ENCODE measurements at places on chromosomes 7 and 10.

DNA sequence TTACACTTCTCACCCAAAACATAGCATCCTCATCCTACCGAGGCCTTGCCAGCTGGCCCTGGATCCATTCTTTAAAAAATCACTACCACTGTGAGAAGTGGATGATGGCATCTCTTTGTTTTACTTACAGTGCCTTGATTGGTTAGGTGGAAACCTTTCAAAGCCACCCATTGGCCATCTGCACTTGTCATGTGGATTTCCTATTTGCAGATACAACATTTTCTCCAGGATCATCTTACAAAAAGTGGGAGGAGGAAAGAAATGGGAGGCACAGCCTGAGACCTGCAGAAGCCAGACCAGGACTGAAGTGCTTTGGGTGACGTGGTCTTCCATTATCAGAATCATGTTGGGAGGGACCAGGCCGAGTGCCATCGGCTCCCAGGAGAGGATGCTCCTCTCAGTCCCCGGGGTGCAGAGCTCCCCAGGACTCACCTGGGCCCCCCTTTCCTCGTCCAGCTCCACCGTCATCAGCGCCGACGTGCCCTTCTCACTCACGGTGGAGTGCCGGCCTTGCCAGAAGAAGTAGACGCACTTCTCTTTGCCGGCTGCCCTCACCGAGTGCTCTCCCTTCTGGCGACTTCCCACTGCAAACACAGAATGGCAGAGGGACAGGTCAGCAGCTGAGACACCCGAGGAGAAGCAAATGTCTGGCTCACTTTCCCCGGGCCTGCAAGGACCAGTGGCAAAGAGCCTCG, 161.2 kb downstream of the SVIL start:
- DNase-seq = no peak

GRCh38 chr7:36203071-36203790, 50.2 kb downstream of the EEPD1 start:
- no peak for DNase-seq

DNA sequence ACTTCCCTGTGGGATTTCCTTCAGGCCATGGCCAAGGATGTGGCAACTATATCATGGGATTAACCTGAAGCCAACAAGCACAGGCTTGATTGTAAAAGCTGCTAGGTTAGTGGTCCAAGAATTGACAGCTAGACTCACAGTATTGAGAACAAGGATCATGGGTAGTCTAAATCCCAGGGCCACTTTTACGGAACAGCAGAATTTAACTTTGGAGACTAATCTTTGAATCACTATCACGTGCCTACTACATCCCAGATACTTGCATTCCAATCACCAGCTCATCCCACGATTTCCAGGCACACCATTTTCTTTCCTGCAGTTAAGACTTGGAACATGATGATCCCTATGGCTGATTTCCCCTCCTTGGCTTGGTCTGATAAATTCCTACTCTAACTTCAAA, 65.6 kb upstream of the ADO start:
- DNase-seq = no peak

GRCh38 chr10:100485801-100486495, 23.1 kb downstream of the WNT8B start:
- DNase-seq = no peak

Measured in AG04449 (cell line).